Activated CD8-positive, alpha-beta memory T cell treated with anti-CD3 and anti-CD28 coated beads for 48 hours (primary cell): ENCODE measurements at places on chromosomes 5 and 9.

DNA sequence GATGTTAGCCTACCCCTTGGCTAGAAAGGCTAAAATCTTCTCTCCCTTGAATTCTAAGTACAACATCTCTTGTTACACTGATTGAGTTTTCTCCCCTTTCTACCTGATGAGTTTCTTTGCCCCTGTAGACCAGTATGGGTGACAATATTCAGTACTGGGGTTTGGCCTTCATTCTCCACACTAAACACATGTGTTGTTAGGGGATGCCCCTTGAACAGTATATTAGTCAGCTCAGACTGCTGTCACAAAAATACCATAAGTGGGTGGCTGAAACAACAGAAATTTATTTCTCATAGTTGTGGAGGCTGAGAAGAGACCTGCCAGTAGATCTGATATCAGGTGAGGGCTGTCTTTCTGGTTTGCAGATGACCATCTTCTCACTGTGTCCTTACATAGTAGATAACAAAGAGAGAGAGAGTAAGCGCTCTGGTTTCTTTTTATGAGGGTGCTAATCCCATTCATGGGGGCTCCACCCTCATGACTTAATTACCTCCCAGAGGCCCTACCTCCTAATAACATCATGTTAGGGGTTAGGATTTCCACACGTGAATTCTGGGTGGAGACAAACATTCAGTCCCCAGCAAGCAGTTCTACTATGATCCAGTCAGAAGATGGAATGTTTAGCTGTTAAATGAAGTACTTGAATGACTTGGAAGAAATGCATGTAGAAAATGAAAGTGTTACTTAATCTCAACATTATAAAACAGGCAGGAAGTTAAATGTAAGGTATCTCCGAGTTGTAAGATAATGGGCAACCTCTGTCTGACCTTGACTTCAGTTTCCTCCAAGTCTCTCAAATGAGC lies 17.5 kb downstream of the VLDLR start:
- DNase-seq: no peak

GRCh38 chr5:81631124-81631523 lies 119.8 kb downstream of the SSBP2 start:
- DNase-seq: no peak

- DNase-seq: no peak
These were observed 145.0 kb upstream of the COL5A1 start for GRCh38 chr9:134496413-134497282.

- DNase-seq: no peak
These were observed 27.5 kb downstream of the IRF1 start for GRCh38 chr5:132462856-132463745.

GRCh38 chr5:142671266-142671665 lies 14.6 kb downstream of the FGF1 start:
- DNase-seq: no peak

GRCh38 chr5:82793808-82794419 lies 283.3 kb downstream of the TMEM167A start:
- DNase-seq: peak; percentile 9

- no peak for DNase-seq
These were observed 29.0 kb upstream of the FSD1L start for GRCh38 chr9:105418588-105419500.

- DNase-seq: no peak
These were observed 77.2 kb downstream of the MRPS30 start for GRCh38 chr5:44885903-44886302.

DNA sequence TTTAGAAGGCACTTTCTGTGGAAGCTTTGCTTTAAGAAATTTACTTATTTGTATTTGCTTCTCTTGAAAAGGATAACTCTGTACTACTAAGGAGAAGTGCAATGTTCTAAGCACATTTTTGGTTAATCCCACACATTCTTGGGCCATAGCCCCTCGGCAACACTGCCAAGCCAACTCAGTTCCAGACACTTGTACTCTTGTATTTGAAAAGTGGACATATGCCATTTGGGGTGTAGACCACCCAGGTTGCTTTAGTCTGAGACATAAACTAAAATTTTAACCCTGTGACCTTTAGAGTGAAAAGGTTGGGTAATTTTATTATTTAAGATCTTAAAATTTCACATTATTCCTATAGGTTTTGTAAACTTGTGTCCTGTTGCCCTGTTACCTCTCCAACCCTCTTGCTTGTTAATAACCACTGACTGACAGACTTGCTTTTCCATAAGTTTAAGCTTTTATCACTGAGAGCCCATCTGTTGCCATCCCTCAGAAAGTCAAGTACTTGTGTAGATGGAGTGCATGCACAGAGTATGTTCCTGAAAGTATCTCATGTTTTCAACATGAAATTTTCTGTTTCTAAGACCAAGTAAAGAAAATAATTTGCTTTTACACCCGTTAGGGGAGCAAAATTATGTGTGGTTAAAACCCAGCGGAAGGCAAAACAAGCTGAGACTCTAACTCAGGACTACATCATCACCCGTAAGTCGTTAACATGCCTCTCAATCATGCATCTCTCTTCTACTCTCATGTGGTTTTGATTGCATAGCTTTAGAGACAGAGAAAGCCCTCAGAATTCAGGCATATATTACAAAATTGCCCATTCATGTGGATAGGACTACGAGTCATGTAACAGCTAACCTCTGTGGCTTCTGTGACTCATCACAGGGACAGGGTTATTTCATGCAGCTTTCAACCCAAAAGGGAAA lies 117.3 kb downstream of the GDNF start:
- DNase-seq: no peak

DNA sequence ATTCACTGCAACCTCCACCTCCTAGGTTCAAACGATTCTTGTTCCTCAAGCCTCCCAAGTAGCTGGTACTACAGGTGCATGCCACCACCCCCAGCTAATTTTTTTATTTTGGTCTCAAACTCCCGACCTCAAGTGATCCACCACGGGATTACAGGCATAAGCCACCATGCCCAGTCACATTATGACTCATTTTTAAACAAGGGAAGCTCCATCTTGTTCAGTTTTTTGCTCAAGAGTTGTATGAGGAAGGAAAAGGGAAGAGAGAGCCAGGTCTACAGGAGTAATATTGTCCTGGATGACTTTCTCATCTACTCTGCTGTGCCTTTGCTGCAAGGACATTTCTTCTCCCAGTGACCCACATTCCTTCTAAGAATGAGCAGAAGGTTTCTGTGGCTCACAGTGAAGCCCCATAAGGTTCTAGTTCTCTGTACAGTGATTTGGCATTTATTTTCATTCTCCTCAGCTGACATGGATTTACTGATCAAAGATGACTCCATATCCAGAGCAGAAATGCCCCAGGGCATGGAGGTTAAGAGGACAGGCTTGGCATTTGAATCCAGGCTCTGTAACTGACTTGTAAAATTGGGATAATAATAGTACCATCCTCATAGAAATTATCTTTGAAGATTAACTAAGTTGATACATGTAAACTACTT lies 153.5 kb downstream of the CDH6 start:
- no peak for DNase-seq

DNA sequence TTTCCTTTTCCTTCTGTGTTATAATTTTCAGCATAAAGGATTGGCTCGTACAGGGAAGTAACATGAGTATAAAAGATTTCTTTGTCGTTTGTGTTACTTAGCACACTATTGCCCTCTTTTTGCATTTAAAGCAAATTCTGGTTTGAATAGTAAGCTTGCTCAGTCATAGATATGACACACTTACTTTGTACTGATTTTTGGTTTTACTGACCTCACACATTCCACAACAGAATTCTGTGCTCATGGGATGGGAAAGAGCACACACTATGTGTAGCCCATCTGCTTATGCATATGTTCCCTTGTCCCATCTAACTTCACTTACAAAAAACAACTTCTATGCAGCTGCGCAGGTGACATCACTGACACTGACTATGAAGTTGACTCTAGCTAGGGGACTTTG lies 111.9 kb upstream of the MTAP start:
- DNase-seq: no peak

DNA sequence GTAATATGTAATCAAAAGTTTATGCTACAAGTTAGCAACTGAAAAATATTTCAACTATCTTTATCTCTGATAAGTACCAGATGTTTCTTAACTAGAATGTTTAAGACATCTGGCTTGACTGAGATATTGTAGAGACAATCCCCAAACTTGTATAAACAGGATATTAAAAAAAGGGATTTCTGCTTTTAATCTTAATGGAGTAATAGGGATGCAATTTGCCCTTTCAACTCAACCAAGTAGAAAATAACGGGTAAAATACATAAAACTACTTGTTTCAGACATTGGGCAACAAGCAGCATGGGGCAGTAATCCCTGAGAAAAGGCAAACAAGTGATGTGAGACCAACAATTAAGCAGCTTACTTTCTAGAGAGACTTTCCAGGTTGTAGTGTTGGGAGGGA lies 9.4 kb upstream of the ADAMTS12 start:
- DNase-seq: no peak

DNA sequence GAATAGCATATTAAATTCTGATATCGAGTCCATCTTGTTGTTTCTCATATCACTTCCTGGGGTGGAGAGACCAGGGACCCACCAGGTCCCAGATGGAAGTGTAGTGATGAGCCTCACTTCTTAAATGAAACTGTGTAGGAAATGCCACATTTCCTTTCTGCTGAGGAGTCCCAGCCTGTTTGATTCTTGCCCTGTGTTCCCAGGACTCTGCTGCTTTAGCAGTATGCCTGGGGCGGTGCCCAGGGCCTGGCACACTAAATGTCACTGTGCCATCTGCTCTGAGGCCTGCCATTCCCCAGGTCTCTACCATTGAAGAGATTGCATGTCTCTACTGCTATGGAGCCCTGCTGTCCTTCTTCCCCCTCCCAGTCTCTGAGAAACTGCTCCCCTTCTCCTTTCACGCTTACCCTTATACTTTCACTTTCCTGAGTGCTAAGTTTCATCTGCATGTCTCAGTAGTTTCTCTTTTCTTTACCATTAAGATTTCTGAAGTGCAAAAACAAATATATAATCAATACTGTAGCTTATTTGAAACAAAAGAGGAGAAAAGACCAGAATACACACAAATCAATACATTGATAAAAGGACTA lies 260.4 kb downstream of the GABRB2 start:
- no peak for DNase-seq

- DNase-seq: no peak
These were observed 102.7 kb downstream of the HSPA4 start for GRCh38 chr5:133154274-133155075.

- no peak for DNase-seq
These were observed 62.7 kb upstream of the TMEM252 start for GRCh38 chr9:68603371-68603770.

DNA sequence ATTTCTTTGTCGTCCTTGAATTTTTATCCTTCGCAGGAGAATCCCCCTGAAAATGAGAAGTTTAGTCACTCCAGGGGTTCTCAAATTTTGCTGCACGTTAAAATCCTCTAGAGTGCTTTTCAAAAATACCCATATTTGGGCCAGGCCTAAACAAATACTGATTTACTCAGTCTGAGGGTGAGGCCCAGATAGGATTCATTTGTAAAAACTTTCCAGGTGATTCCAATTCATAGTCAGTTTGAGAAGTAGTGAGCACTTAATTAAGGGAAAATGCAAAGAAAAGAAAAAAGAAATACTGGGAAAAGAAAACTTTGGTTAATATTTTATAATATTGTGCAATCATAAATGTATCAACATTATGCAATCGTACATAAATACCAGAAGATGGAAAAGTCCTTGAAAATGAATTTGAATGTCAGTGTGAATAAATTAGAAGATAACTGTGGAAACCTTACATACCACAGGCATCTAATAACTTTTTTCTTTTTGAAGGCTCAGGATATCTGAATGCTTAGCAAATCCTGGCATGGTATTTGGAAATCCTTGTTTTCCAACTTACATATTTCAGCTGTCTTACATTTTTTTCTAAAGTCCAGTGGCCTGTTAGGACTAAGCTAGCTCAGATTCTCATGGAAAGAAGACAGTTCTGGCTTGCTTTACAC lies 116.5 kb upstream of the DAPK1 start:
- DNase-seq: no peak

GRCh38 chr9:82993856-82994605 lies 68.9 kb downstream of the RASEF start:
- no peak for DNase-seq

- DNase-seq: no peak
These were observed 54.6 kb downstream of the LHFPL2 start for GRCh38 chr5:78594021-78594420.
